ENCODE measurements at places on chromosomes 7 and 10. TPM values are rescaled to one million over a fixed set of nuclear protein-coding genes. Genes with fewer than 3 reads are reported as not detected.

- no peak overlapping the region for H3K4me3 ChIP-seq
- no peaks in the 10 kb centered on the region for H3K4me1 ChIP-seq
- H3K27ac ChIP-seq: no peak overlapping the region
- DNase-seq: no peak
Observed at GRCh38 chr10:75643944-75644692, 212.7 kb downstream of the LRMDA start.

Gene ABCA13
- 0.20 TPM for total RNA-seq

GRCh38 chr10:57338823-57339558 is 928.7 kb downstream of the IPMK start:
- no peak overlapping the region for H3K4me3 ChIP-seq
- H3K27ac ChIP-seq: no peak overlapping the region

GRCh38 chr7:137704723-137705122 is 142.1 kb downstream of the DGKI start:
- peaks cover 4% of the 10 kb centered on the region for H3K4me1 ChIP-seq
- H3K36me3 ChIP-seq: no peaks in the 10 kb centered on the region
- no peak overlapping the region for H3K4me3 ChIP-seq
- no peak overlapping the region for H3K27ac ChIP-seq

Gene ITIH5
- not detected for total RNA-seq
